Stimulated activated naive CD8-positive, alpha-beta T cell treated with anti-CD3 and anti-CD28 coated beads, Interleukin-15, amount 100 ng/mL, for 72 hours (primary cell): ENCODE measurements at places on chromosomes 11 and 22.
A peak's percentile ranks its signal among the peaks of the same experiment; 100 is the strongest.

DNA sequence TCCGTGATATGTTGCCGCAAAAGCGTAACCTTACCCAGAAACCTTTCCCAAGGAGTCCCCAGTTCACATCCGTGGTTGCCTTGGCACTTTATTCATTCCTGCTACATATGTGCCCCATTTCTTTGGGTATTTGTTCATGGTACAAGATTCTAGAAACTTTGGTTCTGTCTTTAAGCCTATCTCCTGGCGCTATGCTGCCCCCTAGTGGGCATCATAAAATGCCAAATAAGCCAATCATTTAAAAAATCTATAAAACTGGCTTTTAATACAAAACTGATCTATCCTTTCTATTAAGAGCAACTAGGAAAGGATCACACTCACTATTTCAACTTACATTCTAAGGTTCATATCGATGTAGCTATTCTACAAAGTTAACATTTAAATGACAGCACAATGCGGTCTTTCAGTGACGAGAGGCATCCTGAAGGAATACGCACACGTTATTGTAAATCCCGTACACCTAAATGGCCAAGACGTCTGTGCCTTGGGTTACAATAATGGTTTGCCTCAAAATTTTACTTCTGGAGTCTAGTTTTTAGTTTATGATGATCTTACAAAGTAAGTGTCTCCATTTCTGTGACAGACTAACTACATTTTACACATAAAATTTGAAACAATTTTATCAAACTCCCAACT lies 16.2 kb downstream of the PIWIL3 start:
- peak; percentile 42 for DNase-seq

GRCh38 chr22:47341464-47341863 lies 579.0 kb downstream of the TBC1D22A start:
- no peak for DNase-seq

DNA sequence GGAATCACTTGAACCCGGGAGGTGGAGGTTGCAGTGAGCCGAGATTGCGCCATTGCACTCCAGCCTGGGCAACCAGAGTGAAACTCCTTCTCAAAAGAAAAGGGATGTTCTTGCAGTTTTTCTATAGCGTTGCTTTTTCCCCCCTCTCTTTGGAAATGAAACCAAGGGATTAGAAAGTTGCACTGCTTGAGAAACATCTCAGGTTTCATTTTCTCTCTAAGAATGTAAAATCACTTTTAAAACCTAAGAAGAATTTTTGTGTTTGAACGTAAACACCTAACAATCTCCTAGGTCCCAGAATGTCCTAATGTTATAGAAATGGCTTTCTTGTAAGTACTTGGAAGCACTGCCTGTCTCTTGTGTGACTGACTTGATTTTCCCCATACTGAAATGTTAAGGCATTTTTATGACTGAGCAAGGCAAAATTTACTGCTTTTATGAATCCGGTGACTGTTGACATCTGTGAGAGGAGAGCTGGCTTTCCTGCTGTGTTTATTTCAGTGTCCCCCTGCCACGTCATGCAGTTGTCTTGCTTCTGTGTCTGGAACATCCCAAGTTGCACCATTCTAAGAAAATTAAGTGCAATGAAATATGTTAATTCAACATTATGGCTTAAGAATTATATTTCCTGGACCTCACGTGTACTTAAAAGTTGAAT lies 37.7 kb downstream of the NF2 start:
- DNase-seq = no peak

- no peak for DNase-seq
These were observed 26.9 kb downstream of the ARFGAP2 start for GRCh38 chr11:47149782-47150181.

GRCh38 chr11:120425527-120425926 lies 86.0 kb upstream of the GRIK4 start:
- DNase-seq = no peak
